ENCODE measurements at places on chromosomes 2 and 18.

GRCh38 chr2:46979571-46979979 lies 64.0 kb upstream of the MCFD2 start:
- no peak for DNase-seq

DNA sequence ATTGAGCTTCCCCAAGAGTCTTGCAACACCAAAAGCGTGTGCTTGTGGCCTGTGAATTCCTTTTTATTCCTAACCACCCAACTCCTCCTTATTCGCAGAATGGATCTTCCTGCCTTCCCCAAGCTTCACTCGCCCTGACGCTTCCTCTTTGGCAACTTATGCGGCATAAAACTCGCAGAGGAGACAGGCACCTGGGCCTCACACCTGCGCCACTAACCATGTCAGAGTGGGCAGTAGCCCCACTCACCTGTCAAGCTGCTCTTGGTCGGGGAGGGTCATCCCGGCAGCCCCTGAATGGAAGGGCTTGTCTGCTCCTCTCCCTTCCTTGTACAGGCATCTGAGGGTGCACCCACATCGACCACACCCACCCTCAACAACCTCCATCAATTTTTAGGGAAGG lies 106.9 kb upstream of the GPC1 start:
- no peak for DNase-seq

GRCh38 chr2:10752236-10752635 lies 30.8 kb downstream of the ATP6V1C2 start:
- DNase-seq, result no peak

DNA sequence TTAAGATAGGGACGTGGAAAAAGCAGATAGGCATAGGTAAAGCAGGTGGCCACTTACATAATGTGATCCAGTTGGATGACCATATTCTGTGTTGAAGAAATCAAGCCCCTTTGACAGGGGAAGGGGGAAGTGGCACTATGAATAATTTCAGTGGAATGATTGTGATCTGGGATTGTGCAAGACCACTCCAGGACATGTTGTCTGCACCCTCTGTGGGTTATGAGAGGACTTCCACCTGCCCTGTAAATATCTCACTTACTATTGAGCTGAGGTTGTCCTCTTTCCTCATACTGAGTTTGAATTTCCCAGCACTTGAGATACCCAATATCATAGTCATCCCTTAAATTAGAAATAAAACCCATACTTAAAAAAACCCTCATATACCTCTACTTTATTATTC lies 220.7 kb downstream of the IRS1 start:
- no peak for DNase-seq

DNA sequence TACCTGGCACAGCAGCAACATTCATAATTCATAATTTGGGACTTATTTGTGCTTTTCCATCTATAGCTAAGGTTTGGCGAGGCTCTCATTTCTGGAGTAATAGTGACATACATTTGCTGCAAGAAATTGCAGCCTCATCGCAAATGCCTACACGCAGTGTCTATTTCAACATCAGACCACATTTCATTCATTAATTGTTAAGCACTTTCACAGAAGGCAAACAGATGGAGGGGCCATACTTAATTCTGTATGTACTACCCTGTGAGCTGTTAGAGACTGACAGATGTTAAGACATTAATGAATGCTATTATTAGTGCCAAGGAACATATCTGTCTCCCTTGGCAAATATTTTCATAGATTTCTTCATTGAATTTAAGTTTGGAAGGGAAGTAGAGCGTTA lies 125.7 kb downstream of the UXS1 start:
- DNase-seq, result no peak

- DNase-seq, result no peak
Observed at GRCh38 chr2:241974096-241974495, 104.6 kb downstream of the RTP5 start.

- DNase-seq, result no peak
Observed at GRCh38 chr2:29079887-29080286, 5.6 kb upstream of the PCARE start.

DNA sequence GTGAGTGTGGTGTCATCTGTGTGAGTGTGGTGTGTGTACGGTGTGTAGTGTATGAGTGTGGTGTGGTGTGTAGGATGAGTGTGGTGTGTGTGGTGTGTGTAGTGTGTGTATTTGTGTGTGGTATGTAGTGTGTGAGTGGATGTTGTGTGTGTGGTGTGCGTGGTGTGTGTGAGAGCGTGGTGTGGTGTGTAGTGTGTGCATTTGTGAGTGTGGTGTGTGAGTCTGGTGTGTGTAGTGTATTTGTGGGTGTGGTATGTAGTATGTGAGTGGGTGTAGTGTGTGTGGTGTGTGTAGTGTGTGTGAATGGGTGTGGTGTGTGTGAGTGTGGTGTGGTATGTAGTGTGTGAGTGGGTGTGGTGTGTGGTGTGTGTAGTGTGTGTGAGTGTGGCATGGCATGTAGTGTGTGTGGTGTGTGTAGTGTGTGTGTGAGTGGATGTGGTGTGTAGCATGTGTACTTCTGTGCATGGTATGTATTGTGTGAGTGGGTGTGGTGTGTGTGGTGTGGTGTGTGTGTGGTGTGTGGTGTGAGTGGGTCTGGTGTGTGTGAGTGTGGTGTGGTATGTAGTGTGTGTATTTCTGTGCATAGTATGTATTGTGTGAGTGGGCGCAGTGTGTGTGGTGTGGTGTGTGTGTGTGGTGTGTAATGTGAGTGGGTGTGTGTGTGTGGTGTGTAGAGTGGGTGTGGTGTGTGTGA lies 227.8 kb downstream of the BCL2 start:
- DNase-seq, result no peak

DNA sequence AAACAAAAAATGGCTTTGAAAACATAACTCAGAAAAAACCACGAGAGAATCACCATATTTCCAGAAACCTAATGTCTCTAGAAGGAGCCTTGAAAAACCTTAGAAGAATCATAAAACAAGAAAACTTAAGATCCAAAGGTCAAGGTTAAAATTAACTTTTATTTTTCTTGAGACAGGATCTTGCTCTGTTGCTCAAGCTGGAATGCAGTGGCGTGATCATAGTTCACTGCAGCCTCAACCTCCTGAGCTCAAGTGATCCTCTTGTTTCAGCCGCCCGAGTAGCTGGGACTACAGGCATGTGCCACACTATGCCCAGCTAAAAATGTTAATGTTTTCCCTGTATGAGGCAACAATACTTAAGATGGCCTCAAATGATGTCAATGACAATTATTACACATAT lies 254.2 kb upstream of the SESTD1 start:
- no peak for DNase-seq

- DNase-seq, result no peak
Observed at GRCh38 chr18:23317975-23318675, 135.0 kb upstream of the RIOK3 start.

- DNase-seq, result no peak
Observed at GRCh38 chr2:234334756-234335155, 162.1 kb downstream of the ARL4C start.

DNA sequence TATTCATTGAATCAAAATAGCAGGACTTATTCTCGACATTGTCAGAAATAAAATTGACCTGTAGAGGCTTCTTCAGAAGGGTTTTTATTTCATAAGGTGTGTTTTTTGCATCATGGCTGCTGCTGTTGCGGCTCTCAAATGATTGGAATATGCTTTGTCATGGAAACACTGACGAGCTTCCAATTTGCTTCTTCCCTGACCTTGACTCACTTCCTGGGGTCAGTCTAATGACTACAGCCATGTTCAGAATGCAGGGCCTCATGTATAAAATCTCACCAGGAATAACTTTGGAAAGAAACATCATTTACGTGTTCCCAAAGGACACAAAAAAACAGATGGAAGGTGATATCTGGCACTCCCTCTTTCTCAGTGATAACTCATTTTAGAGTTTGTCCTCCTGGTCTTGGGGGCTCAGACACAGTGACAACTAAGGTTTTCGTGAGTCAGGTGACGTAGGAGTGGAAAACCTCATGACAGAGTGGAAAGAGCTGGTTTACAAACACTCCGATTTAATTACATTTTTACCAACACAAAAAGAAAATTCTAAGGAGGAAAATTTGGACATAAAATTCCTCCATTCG lies 467.0 kb upstream of the RAB12 start:
- no peak for DNase-seq

DNA sequence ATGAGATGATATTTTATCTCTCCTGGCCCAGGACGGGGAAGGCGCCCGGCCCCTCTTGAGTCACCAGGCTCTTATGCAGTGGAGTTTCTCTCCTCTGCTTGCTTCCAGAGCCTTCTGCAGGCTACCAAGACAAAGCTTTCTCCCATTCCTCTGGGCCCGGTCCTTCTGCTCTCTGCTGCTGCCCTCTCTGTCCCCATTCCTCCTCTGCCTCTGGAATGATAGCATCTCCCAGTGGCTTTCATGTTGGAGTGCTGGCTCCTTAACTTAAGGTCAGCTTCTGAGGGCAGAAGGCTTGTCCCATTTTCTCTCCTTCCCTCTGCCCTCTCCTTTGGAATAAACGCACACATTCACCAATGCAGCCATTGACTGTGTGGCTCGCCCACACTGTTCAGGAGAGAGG lies 86.2 kb downstream of the SDC1 start:
- no peak for DNase-seq

GRCh38 chr2:42028571-42029148 lies 19.2 kb upstream of the PKDCC start:
- DNase-seq, result peak; percentile 69

DNA sequence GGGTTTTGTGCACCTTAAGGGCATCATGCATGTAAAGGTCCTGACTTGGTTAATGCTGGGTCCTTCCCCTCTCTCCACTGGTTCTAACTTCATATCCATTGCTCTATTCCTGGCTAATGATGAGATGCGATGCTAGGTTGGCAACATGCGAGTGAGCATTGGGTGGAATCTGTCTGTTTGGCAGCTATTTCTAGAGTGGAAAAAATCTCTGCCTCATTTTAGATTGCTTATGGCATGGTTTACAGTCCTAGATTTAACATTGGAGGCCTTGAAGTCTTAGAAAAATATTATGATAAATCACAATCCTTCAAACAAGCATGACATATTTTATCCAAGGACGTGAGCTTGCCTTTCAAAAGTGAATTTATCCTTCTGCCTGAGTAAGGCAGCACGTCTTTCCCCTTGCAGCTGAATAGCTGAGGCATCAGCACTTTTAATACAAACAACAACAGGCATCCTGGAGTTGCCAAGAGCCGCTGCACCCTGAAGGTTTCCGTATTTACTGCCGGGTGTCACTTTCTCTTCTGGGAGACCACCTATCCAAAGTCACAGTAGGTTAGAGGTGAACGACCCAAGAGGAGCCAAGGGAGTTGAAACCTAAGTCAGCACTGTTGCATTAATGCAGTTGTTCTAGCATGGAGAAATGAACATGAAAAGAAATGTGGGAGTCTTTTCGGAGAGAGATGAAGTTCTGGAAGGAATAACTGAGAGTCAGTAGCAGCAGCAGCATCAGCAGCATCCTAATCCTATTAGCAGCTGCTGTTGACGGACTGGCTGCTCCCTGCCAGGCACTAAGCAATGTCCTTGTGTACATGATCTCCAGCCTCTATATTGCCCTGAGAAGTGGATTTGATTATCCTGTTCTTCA lies 78.4 kb downstream of the MAPK4 start:
- no peak for DNase-seq

- DNase-seq, result no peak
Observed at GRCh38 chr18:49021076-49021432, 70.3 kb upstream of the SMAD7 start.
